ENCODE measurements at places on chromosomes 1 and 21.

GRCh38 chr1:228339766-228340685, 66.6 kb downstream of the TRIM11 start:
- DNase-seq = no peak

DNA sequence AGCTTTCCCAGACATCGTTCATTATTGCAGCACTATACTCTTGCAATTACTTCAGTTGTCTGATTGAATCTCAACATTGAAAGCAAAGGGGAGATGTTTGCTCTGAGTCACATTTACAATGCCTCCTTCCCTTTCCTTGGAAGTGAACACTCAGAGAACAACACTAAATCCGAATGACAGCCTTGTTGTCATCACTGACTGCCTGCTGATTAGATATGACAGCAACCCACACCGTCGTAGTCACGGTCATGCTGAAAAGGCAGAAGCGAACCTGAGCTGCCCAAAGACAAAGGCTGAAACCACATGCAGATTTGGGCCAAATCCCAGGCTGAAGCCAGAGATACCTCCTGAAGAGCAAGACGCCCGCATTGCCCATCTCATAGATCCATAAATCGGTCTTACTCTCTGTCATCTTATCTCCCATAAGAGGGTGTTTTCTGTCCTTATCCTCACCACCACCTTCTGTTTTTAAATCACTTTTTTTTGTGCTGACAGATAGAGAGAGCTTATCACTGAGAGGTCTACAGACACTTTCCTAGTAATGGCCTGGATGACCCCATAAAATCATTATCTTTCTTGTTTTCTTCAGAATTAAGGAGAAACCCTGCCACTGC, 47.5 kb downstream of the TMCO4 start:
- DNase-seq = no peak

GRCh38 chr1:58480191-58480590, 66.3 kb downstream of the OMA1 start:
- DNase-seq = no peak

- DNase-seq = no peak
These were observed 1.6 kb downstream of the SYT2 start for GRCh38 chr1:202708456-202709275.

GRCh38 chr1:7638078-7638477, 133.0 kb upstream of the VAMP3 start:
- DNase-seq = no peak
